ENCODE measurements at places on chromosomes 11 and 22.

DNA sequence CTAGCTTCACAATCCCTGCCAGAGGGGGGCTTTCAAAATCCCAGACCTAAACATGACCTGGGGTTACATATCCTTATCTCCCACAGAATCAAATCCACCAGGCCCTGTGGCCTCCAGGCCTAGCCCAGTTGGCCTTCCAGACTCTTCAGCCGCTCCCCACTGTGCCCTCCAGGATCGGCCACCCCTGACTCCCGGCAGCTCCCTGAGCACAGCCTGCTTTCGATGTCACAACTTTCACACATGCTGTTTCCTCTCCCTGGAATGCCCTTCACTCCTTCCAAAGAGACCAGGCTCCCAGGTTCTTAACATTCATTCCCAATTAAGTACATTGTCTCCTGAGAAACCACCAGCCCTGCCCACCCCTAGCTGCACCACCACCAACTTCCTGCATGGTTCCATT lies 62.7 kb downstream of the CSNK2A3 start:
- DNase-seq = no peak

DNA sequence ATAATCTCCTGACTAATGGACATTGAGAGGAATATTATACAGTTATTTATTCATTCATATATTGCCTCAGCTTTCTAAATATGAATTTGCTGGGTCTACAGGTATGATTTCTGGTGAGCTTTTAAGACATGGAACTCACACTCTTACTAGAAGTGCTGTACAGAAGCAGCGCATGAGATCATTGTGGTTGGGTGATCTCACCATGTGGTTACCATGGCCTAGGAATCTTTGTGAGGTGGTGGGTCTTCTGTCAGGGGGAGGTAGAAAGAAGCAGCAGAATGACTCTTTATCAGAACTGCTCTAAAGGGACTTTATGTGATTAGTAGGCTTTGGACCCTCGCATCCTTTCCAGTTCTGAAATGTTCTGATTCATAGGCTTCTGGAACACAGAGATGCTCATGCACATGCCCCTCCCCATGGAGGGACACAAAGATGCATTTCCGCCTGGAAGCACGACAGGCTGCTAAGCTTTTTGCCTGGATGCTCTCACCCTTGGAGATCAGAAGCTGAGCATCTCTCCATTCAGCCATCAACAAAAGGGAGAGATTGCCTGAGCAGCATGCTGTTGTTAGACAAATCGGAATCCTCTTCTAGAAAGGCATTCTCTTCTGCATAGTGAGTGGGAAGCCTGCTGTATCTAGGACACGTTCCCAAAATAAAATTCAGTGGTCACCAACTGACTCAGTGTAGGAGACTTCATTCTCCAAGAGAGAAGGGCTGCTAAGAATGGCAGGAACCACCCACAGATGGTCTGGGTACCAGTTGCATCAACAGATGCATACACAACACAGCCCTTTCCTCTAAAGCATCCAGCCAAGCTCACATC lies 51.3 kb downstream of the KIRREL3 start:
- DNase-seq = no peak

DNA sequence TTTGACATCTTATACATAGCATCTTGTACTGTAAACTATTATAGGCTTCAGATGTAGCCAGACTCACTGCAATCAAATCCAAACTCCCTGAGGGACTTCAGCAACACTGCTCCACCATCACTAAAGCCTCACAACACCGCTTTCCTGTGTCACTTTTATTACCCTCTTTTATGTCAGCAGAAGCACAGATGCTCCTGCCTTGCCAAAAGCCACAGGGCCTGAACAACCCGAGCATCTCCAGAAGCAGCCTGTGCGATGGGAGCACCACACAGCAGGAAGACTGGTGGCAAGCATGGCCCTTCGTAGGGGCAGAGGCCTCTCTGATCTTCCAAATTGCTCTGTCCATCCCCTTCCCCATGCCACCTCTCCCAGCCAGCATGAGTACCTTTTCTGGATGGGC lies 22.9 kb downstream of the TMEM123 start:
- DNase-seq = no peak

DNA sequence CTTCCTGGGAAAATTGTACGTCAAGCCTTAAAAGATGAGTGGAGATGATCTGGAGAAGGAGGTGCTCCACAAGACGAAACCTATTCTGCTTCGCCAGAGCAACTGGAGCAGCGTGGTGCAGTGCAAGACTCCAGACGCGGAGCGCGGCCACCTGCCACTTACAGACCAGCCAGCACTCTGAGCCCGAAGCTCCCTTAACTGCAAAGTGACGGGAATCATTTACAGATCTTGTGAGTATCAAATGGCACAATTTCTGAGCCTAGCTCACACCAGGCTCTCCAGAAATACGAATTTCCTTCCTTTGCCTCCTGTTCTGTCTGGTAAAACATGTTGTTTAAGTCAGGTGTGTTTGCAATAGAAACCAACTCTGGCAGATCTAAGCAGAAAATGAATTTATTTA lies 369.3 kb downstream of the CADM1 start:
- DNase-seq = no peak

DNA sequence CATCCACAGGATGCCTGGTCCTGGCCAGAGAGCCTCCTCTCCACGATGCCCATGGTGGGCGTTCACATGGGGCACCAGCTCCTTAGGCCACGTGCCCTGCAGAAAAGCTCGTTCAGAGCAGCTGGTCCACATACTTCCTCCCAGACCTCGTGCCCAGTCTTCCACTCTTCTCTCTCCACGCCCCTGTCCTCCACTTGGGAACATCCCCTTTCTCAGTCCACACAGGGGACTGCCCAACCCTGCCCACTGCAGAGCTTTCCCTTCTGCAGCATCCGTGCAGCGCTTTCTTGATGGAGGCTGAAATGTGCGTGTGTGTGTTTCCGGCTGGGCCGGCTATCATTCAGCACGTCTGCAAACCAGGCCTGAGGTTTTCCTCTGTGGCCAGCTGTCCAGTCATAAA lies 11.3 kb downstream of the TPCN2 start:
- DNase-seq = no peak

All from H7 (cell line).